ENCODE measurements at places on chromosomes 2 and 18.
A peak's percentile ranks its signal among the peaks of the same experiment; 100 is the strongest.

DNA sequence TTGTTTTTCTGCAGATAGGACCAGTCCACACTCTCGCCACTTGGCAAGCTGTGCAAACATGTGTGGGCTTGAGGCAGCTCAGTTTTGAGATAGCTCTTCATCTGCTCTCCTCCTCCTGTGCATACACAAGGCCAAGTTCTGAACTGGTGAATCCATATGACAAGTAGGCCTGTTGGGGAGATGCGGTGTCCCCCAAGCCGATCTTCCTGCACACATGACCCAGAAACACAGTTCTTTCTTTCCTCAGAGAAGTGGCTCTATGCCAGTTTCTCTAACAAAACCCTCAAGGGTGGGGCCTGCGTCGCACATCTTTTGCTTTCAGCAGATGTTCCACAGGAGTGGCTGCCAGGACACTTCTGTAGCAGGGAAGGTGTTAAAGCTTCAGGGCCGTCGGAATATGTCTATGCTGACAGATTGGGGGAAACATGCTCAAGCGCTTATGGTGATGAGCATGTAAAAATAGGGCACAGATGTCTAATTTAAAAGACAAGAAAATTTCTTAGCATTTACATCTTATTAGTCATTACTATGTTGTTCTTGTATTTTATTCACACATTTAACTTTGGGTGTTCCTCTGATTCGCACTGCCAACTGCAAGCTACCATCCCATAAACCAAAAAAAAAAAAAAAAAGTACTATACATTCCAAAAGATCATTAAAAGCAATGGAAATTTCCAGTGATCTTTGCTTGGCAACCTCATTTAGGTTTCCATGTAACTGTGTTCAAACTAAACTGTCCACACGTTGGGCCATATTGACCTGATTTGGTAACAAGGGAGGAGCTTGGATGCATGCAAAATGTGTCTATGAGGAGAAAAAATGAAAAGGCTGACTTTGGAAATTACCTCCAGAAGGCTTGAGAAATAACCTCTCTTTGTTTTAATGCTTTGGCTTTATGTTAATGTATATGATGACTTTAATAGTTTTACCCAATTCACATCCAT lies 1055.5 kb upstream of the KLHL29 start:
- no peak for DNase-seq

- no peak for DNase-seq
Observed at GRCh38 chr2:32534831-32535230, 93.0 kb upstream of the TTC27 start.

DNA sequence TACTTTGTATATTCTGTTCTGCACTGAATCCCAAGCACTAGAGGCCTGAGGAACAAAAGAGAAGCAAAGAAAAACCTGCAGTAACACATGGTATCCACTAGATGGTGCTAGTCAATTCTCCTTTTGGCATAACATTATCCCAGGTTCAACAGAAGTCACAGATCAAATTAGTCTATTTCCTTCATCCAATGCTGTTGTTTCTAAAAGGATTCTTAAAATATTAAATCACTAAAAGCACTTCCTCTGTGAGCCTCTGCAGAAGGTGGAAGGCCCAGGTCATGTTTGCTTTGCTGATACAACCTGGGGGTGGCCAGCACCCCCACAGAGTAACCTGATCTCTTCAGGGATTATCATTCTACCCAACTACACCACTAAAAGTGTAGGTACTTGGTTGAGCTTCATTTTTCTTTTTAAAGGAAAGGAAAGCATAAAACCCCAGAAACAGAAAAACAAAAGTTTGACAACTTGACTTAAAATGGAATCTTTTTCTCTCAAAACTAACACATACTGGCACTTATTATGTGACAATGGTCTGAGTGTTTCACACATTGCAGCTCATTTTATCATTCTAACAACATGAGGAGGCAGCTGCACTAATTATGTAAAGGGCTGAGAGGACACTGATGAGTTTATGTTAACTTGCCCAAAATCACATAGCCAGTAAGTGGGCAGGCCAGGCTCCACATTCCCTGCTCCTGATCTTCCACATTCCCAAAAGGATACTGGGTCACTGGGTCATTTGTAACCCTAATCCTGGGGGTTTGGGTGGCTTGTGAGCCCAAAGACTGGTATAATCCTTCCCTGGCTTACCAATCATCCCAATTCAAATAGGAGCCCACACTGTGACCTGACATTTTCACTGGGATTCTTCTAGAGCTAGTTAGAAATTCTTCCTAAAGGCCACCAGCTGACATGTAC lies 66.8 kb upstream of the DNER start:
- DNase-seq = peak; percentile 38

GRCh38 chr2:195533771-195534642 lies 123.0 kb upstream of the SLC39A10 start:
- DNase-seq = peak; percentile 78

- no peak for DNase-seq
Observed at GRCh38 chr2:182911813-182912517, 45.5 kb upstream of the FRZB start.

DNA sequence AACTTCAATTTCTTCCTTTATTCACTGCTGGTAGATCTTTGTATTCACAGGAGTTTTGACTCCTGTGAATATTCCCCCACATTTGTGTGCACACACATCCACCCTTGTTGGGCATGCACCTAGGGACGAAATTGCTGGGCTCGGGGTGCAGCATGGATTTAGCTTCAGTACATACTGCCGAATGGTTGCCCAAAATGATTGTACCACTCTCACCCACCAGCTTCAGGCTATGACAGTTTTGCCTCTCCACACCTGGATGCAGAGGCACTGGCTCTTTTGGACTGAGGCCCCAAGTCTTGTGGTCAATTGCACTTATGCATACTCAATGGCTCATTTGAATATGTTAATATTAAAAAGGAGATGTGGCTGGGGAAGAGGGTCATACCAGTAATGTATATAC lies 65.1 kb upstream of the ODC1 start:
- no peak for DNase-seq

DNA sequence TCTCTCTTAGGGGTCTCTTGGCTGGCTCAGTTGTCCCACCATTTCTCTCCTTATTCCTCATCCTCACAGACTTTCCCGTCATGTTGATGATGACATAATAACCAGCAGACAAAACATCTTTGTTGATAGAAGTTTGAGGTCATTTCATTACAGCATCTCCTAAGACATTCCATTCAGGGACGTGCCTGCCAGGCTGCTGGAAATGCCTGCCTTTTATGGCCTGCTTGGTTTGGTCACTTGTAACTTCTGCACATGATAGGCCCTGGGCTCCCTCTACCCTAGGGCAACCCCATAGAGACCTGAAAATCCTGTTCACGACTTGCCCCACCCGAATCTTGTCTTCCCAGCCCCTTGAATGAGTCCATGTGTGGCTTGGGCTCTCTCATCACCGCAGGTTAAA lies 81.7 kb downstream of the SDC1 start:
- DNase-seq = no peak

DNA sequence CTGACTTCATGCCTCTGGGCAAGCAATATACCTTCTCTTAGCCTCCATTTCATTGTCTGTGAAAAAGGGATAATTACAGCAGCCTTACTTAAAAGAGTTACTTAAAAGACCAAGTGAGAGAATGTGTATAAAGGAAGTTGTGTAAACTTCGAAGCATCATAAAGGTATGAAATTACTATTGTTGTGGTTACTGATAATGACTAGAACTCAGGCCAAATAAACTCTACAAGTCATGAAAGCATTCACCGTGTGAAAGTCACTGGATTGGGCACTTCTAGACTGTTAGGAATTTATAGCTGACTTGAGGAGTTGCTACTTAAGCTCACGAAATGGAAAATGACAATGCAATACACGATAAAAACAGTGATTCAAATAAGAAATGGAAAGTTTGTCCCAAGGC lies 67.4 kb upstream of the HAAO start:
- no peak for DNase-seq

DNA sequence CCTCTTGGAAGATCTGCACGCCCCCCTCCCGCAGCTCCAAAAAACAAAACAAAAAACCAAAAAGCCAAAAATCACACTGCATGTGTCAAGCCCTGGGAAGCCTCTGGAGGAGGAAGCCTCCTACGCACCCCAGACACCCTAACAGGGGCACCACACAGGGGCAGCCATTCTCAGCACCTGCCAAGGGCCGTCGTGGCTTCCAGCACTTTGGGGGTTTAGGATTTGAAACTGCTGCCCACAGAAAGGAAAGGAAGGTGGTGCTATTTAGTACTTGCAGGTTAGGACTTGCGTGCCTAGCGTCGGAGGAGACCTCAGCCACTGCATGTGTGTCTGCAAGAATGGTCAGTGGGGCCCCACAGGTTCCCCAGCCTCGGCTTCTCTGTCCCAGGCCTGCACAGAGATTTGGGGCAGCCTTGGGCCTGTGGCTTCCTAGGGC lies 419 bp upstream of the GPR55 start:
- DNase-seq = no peak

- peak; percentile 41 for DNase-seq
Observed at GRCh38 chr2:172484253-172484652, 56.9 kb downstream of the ITGA6 start.

- DNase-seq = no peak
Observed at GRCh38 chr18:55396267-55396905, 191.6 kb downstream of the TCF4 start.

- DNase-seq = no peak
Observed at GRCh38 chr2:10880586-10881321, 31.0 kb upstream of the KCNF1 start.

DNA sequence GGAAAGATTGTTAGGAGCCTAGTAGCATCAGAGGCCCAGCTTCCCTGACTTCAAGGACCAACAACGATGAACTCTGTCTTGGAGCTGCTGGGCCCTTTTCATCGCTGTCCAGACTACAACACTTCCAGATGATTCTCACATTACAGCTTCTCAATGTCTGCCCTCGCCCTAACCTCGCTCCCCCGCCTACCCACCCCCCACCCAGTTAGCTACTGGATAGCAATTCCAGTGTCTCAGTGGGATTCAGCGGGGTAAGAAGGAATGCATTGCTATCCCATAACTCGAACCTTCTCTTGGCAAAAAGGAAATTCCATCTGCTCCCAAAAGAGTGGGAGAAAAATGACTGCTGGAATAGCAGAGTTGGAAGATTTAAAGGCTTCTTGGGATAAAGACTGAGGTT lies 65.0 kb downstream of the RPL37A start:
- DNase-seq = no peak

- DNase-seq = peak; percentile 69
Observed at GRCh38 chr2:30252723-30253701, 21.7 kb downstream of the LBH start.

GRCh38 chr18:58041633-58042032 lies 2.4 kb upstream of the NEDD4L start:
- DNase-seq = no peak

- no peak for DNase-seq
Observed at GRCh38 chr2:158179660-158180059, 78.0 kb downstream of the UPP2 start.

- DNase-seq = no peak
Observed at GRCh38 chr2:37471994-37472393, 127.6 kb downstream of the QPCT start.

DNA sequence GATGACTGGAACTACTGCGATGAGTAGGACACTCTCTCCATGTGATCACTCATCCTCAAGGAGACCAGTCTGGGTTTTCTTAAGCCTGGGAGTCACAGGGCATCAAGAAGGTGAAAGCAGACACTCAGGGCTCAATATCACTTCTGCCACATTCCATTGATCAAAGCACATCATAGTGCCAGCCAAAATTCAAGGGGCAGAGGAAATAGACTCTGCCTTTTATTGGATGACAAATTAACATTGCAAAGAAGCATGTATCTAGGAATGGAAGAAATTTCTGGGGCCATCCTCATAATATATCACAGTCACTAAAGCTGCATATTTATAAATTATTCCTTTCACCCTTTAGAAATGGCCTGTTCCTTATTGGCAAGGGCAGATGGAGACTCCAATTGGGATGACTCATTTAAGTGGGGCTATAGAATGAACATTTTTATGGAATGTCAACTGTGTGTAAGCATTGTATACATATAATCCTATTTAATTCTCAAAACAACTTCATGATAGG lies 114.8 kb upstream of the CDC42EP3 start:
- DNase-seq = no peak

DNA sequence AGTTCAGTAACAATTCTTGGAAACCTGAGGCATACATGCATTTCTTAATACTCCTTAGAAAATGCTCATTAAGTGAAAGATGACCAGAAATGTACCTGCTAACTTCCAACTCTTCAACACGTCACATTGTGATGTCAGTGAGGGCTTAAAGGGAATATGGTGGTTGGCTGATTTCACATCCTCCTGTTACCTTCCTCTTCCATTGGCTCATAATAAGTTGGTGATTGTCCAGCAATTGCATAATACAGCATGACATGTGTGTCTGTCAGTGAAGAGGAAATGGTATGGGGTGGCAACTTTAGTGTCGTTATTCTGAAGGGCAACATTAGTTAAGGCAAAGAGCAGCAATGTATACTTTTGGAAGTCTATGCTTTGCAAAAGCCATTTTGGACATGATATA lies 26.0 kb downstream of the PLEK start:
- DNase-seq = no peak

- DNase-seq = no peak
Observed at GRCh38 chr18:1663879-1664705, 759.4 kb downstream of the ADCYAP1 start.

DNA sequence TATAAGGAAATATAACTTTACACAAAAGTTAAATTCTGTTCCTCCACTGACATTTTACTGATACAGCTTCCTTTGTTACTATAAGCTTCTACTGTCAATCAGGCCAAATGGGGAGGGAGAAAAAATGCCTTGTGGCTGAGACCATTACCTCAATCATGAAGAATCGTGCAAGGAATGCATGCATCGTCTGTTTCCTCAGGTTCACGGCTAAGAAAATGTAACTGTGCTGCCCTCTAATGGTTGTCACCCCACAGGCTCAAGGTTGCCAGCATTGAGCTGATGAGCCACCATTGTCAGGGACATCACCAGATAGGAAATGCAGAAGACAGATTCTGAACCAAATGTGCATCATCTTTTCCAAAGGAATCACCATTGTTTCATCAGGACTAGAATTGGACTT lies 426.9 kb downstream of the CDH2 start:
- DNase-seq = no peak

GRCh38 chr2:222731201-222731621 lies 59.8 kb downstream of the MOGAT1 start:
- no peak for DNase-seq

DNA sequence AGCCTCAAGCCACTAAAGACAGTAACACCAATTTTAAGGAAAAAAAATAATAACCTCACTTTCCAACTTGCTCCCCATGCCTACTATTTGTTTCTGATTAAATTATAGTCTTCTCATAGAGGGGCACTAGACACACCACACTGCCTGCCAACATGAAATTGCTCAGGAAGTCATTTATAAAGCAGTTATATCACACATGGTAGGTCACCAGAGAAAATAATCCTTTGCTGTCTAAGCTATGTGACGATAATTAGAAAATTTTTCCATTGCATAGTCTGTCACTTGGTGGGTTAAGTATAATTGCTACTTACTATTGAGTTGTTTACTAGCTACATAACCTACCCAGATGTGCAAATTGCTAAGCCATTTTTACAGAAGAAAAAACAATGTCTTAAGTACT lies 85.2 kb downstream of the INO80D start:
- DNase-seq = no peak

- no peak for DNase-seq
Observed at GRCh38 chr18:58671632-58672564, 633 bp downstream of the MALT1 start.
